Transverse colon (tissue), 4 donors: ENCODE measurements at places on chromosomes 6 and 20. TPM values are rescaled to one million over a fixed set of nuclear protein-coding genes. Genes with fewer than 3 reads are reported as not detected.

DNA sequence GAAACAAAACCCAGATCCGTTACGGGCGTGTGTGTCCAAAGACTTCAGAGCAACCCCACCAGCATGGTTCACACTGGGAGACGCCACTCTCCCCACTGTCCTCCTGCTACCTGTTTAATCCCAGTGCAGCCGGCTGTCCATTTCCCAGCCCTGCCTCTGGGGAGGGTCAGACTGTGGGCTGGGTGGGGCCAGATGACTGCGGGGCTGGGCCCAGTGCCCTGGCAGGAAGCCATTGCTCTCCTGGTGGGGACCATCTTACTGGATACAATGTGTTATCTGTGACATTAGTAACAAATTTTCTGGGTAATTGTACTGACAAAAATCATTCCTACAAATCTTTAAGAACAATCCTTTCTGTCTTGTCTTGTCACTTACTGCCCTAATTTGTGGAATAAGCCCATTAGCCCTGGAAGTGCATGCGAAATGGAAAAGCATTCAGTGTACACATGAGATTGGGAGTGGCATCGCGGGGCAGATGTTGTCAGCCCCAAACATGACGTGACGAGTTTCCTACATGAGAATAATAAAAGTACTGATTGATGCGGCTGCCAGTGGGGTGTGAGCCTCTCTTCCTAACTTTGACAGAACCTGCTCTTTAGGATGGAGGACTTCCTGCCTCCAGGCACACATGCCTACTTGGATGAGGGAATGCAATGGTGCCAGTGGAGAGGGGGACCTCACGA, 37.9 kb upstream of the PCMTD2 start:
- H3K27me3 ChIP-seq: no peaks in the 10 kb centered on the region
- peaks cover 8% of the 10 kb centered on the region for H3K4me1 ChIP-seq
- H3K27ac ChIP-seq: no peak overlapping the region
- no peak for DNase-seq
- H3K36me3 ChIP-seq: no peaks in the 10 kb centered on the region
- no peak overlapping the region for H3K4me3 ChIP-seq

The HCK gene
- total RNA-seq: 10.8 TPM

DNA sequence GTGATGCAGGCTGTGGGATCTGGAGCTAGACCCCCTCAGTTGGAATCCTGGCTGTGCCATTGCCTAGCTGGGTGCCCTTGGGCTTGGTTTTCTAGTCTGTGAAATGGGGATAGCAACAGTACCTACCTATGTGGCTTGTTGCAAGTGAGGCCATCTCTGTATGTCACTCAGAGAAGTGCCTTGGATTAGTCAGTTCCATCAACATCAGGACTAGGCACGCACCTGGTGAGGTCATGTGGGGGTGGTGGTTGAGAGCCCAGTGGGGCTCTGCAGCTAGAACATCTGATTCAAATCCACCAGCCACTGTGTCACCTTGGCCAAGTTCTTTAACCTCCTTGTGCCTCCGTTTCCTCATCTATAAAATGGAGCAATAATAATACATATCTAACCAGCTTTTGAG, 12.5 kb downstream of the TCF15 start:
- DNase-seq: no peak
- H3K27ac ChIP-seq: no peak overlapping the region
- no peaks in the 10 kb centered on the region for H3K4me1 ChIP-seq
- H3K4me3 ChIP-seq: no peak overlapping the region
- no peaks in the 10 kb centered on the region for H3K27me3 ChIP-seq
- no peaks in the 10 kb centered on the region for H3K36me3 ChIP-seq

GRCh38 chr6:44468835-44469234, 81.3 kb downstream of the CDC5L start:
- no peaks in the 10 kb centered on the region for H3K27me3 ChIP-seq
- DNase-seq: no peak
- no peak overlapping the region for H3K27ac ChIP-seq
- H3K4me1 ChIP-seq: no peaks in the 10 kb centered on the region

- H3K4me1 ChIP-seq: no peaks in the 10 kb centered on the region
- no peak overlapping the region for H3K27ac ChIP-seq
- H3K4me3 ChIP-seq: no peak overlapping the region
- no peak for DNase-seq
These were observed 16.7 kb upstream of the VNN1 start for GRCh38 chr6:132730560-132730959.

GRCh38 chr6:161869491-161869890, 595.6 kb upstream of the AGPAT4 start:
- H3K36me3 ChIP-seq: no peaks in the 10 kb centered on the region
- H3K4me3 ChIP-seq: no peak overlapping the region
- no peak overlapping the region for H3K27ac ChIP-seq
- H3K27me3 ChIP-seq: no peaks in the 10 kb centered on the region

- H3K27ac ChIP-seq: no peak overlapping the region
- H3K27me3 ChIP-seq: no peaks in the 10 kb centered on the region
- H3K4me1 ChIP-seq: peaks cover 3% of the 10 kb centered on the region
- DNase-seq: peak; percentile 55
These were observed 58.7 kb downstream of the VAPB start for GRCh38 chr20:58447511-58448391.

GRCh38 chr6:90415178-90415577, 118.5 kb upstream of the BACH2 start:
- no peaks in the 10 kb centered on the region for H3K36me3 ChIP-seq
- peaks cover 7% of the 10 kb centered on the region for H3K4me1 ChIP-seq
- DNase-seq: no peak
- no peak overlapping the region for H3K27ac ChIP-seq
- H3K27me3 ChIP-seq: no peaks in the 10 kb centered on the region

- H3K27ac ChIP-seq: no peak overlapping the region
- peak overlapping the region; percentile 31 for H3K4me3 ChIP-seq
- DNase-seq: no peak
- no peaks in the 10 kb centered on the region for H3K4me1 ChIP-seq
- H3K36me3 ChIP-seq: no peaks in the 10 kb centered on the region
- H3K27me3 ChIP-seq: peaks cover 81% of the 10 kb centered on the region
These were observed 912 bp downstream of the EYA4 start for GRCh38 chr6:133241901-133242636.

- H3K36me3 ChIP-seq: no peaks in the 10 kb centered on the region
- no peaks in the 10 kb centered on the region for H3K4me1 ChIP-seq
- no peak for DNase-seq
- H3K27me3 ChIP-seq: no peaks in the 10 kb centered on the region
These were observed 771.7 kb upstream of the EYS start for GRCh38 chr6:66478705-66479104.

The XKR7 gene
- total RNA-seq: not detected

- no peaks in the 10 kb centered on the region for H3K36me3 ChIP-seq
- peak overlapping the region; percentile 75 for H3K27ac ChIP-seq
- peaks cover 55% of the 10 kb centered on the region for H3K4me1 ChIP-seq
- H3K27me3 ChIP-seq: no peaks in the 10 kb centered on the region
- H3K4me3 ChIP-seq: no peak overlapping the region
- DNase-seq: no peak
These were observed 8.9 kb downstream of the ATXN1 start for GRCh38 chr6:16752206-16752866.

DNA sequence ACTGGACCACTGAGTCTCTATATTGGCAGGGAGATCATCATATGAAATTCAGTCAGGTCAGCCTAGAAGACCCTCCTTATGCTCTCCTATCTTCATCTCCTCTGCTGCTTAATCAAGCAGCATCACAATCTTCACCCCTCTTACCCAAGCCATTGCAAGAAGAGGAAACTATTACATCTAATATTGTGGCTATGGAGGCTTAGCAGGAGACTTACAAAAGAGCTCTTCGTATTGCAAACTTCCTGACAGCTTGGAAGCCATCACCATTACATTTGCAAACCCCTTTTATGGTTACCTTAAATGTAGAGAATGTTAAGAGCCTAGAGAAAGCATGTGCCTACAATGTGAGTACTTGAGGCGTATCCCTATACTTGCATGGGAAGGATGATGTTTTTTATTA, 87.2 kb upstream of the STXBP5 start:
- no peak overlapping the region for H3K4me3 ChIP-seq
- DNase-seq: no peak
- H3K36me3 ChIP-seq: no peaks in the 10 kb centered on the region
- H3K27ac ChIP-seq: no peak overlapping the region
- peaks cover 5% of the 10 kb centered on the region for H3K4me1 ChIP-seq

The WFDC12 gene
- total RNA-seq: not detected

The COL10A1 gene
- not detected for total RNA-seq

GRCh38 chr6:147005499-147005898, 198.7 kb upstream of the STXBP5 start:
- no peak for DNase-seq
- H3K36me3 ChIP-seq: no peaks in the 10 kb centered on the region
- no peak overlapping the region for H3K4me3 ChIP-seq
- no peak overlapping the region for H3K27ac ChIP-seq

The HLA-B gene
- 915 TPM for total RNA-seq
